ENCODE measurements at places on chromosomes 2 and 18.

DNA sequence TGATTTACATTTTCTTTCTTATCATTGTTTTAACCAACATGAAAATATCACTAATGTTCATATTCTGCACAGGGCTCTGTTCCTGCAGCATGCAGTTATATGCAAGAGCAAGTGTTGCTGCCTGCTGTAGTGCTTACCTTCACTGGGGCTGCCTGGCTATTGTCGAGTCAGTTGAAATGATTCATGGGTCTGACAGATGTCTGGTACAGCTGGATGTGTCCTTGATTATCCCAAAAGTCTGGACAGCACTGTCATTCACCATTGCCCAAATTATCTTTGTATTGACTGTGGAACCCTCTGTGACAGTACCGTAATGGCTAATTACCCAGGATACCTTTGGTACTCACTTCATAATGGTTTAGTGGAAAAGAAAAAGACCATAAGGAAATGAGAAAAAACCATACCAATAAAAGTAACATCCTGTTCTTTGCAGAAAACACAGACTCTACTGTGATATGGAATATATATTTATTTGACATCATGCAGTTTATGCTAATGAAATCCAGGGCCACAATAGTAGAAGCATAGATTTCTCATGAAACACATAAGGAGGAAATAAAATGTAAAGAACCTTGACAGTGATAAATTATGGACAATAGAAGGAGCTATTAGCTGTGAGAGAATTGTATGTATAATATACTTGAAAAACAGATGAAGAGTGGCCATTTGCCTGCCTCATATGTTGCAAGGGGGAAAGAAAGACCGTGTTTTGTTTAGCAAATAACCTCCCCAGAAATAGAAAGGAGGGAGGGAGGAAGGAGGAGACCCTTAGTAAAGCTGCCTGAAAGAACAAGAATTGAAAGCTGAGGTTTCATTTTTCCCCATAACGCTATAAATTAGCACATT lies 249.8 kb upstream of the ATP5MC3 start:
- DNase-seq = no peak

DNA sequence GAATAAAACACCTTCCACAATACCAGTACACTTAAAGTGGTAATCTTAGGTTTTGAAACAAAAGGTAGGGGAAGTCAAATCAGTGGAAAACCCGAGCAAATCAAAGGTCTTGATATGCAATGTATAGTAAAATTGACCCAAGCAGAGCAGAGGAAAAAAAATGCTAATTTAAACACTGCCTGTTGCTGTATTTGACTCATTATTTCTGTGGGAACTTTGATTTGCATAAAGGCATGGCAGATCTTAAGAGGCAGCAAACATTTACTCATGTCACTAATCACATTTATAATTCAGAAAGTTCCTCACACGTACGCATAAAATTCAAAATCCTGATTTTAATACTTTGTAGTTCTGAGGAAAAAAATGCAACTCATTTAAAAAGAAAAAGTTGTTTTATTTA lies 64.4 kb downstream of the IKZF2 start:
- no peak for DNase-seq

DNA sequence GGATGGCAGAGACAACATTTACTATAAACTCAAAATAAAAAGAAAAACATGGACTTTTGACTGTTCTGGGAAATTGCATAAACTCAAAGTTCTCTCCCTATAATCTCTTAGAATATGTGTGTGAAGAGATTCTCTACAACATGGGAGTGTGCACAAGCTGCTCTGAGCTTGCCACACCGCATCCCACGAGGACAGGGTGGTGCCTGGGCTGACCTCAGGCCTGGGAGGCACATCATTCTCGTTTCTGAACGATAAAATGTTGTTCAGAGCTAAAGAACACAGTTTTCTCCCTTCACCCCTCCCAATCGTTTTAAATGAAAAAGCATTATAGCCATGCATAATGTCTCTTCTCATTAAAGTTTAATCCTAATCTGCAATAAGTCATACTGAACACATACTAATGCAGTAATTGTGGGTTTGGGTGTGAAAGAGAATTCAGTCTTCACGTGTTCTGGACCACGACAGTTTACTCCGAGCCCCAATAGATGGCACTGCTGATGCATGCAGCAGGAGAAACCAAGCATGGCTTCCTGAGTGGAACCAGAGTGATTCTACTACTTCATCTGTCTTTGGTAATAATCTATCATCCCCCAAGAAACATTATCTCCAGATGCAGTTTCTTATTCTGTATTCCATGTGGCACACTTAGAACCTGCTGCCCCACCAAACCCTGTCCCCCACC lies 46.9 kb upstream of the LAMA1 start:
- DNase-seq = no peak

- no peak for DNase-seq
These were observed 416.8 kb upstream of the SLC14A2 start for GRCh38 chr18:45198526-45198925.

GRCh38 chr2:128513116-128513960 lies 194.7 kb upstream of the HS6ST1 start:
- DNase-seq = no peak

GRCh38 chr2:189124175-189124574 lies 55.4 kb downstream of the COL5A2 start:
- no peak for DNase-seq

DNA sequence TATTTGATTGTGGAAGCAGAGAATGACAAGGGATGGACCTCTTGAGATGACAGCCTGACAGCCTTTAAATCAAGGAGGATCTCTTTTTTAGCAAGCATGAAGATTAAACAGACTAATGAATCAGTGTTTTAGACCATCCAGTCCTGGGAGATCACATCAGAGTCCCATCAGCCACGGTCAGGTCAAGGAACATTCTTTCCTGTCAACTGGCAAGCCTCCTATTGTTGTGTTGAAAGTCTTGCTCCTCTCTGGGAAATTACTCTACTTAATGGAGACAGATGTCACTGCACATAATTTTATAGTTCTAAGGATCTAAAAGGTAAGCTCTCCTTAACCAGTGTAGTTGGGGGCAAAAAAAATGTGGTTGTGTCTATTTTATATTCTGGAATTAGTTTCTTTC lies 469.0 kb downstream of the TMEM182 start:
- no peak for DNase-seq

DNA sequence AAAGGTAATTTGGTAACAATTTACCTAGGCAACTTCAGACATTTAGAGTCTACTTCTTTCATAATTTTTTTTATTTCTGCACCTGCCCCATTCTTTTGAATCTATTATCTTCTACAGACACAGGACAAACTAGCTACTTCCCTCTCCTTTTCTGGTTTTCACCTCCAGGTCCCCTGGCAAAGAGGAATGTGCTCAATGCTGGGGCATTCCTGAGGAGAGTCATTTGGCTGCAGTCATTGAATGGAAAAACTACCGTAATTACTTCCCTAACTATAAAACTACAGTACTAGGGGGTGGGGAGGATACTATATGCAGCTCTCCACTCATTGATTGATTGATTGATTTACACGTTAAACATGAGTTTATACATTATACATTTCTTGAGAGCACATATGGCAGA lies 11.2 kb upstream of the ARHGAP28 start:
- DNase-seq = no peak

DNA sequence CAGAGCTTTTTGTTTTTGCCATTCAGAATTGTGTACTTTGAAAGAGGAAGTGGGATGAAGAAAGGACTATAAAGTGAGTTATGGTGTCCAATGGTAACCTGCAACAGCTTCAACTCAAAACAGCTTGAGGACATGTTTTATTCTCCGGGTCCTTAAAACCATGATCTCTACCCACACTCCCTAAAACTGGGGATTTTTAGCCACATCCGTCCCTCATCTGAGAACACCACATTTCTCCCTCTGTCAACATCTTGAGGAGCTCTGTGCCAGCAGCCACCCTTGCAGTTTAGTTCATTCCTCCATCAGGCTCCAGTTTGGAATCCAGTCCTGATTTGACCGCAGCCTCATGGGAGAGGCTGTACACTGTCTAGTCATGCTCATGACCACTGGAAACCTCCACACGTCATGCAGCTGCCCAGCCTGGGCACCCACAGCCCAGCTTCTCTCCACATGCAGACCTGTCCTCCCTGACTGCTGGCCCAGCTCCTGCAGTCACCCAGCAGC lies 62.6 kb downstream of the C18orf63 start:
- no peak for DNase-seq

DNA sequence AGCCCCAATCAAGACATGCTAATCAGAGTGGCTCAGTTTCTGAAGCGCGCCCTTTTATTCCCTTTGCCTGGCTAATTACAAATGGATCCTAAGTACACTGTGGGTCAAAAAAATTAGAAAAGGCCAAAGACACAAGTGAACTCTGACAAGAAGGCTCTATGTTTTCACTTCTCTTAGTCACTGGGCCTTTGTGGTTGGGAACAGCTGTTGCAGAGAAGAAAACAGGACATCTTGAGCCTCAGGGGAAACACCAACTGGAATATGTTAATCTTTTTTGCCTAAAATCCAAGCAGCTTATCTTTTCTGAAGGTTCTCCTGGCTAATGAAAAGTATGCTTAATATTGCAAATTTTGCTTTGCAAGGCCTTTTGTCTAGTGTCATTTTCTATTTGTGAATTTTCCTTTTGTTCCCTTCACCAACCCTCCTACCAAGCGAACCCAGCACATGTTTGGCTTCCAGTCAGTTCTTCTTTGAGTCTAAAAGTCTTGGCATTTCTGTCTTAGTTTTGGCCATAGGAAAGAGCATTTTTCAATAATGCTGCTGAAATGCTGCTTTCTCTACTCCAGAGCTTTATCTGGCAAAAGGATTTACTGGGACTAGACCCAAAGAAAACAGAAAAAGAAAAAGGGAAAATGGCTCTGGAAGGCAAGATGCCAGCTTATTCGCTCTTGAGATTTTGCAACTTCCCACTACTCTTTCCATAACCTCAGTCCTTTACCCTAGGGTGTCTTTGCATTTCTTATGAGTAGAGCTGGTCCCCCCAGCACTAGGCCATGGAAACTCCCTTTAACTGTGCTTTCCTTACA lies 440.2 kb upstream of the ST6GAL2 start:
- DNase-seq = no peak

DNA sequence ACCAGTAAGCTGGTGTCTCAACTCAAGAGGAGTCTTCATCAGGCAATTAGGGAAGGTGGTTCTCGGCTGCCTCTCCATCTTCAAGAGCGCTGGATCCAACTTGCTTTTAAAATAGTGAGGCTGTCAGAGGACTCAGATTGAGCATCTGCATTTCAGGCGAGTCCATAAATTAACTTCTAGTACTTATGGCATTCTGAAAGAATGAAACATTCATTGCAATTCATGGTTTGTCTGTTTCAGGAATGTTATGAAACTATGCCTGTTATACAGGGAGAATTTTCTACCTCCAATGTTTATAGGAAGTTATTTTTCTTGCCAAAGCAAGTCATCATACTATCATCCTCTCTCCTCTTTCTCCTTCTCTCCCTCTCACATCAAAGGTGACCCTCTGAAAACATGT lies 883.2 kb downstream of the SLC4A3 start:
- DNase-seq = no peak

GRCh38 chr18:44724105-44724778 lies 43.6 kb downstream of the SETBP1 start:
- no peak for DNase-seq

GRCh38 chr2:84830758-84831500 lies 50.0 kb downstream of the TRABD2A start:
- DNase-seq = no peak

- DNase-seq = no peak
These were observed 32.3 kb downstream of the EMX1 start for GRCh38 chr2:72949642-72950041.
